ENCODE measurements at places on chromosomes 6 and 20.

DNA sequence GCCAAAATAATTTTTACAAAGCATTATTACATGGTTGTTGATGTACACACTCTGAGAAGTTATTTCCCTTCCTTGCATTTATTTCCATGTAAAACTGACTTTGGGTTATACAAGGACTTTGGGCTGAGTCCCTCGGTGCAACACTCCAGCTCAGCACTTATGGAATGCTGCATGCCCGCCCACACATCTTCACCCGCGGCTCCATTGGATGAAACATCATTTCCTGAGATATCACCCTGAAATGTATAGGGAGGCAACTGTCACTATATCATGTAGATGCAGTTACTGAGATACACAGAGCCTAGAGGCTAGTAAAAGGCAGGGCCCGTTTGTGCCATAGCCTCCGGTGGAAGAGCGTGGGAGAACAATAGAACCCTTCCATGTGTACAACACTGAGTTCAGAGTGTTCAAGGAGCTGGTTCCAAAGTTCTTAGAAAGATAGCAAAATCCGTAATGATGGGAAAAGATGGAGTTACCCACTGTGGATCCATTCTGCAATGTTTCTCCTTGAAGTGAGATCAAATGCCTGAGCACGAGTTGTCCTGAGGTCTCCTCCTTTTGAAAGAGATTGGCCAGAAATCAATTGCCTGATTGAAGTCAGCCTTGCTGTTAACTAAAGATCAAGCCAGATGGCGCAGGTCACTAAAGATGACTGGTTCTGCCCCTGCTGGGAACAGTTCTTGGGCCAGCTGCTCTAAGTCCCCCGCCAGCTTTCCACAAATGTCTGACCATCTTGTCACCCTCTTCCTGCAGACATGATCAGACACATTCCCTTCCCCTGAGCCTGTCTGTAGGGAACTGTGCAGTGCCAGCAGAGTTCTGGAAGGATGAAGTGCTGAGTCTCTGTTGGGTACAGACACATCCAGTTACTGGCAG, 100.9 kb upstream of the IYD start:
- DNase-seq = no peak

DNA sequence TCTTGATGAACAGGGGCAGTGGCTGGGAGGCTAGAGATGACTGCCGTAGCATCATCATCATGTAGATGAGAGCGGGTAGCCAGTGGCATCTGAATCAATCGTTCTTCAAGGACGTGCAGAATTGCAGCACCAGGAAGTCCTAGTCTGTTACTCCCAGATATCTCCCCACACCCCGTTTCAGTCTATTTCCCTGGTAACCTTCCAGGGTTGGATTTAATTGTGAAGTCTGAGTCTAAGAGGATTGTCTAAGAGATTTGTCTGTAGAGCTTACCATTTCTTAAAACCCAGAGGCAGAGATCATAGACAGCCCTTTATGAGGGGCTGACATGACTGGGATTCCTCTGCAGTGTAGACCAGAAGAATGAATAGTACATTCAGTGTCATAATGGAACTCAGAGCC, 16.6 kb upstream of the CD83 start:
- no peak for DNase-seq

DNA sequence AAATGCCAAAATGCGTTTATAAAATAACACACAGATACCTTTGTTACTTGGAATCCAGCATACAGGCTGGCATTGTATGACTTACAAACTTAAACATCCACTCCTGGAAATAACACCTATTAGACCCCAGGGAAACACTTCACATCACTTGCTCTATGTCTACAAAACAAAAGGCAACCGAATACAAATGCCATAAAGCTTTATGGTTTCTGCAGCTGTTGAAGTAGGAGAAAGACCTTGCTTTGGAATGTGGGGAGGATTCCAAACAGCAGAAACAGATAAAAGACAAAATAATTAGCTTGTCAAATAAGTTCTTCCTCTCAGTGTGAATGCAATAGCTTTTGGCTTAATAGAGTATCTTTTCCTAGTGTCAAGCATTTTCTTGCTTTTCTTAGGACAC, 9.8 kb upstream of the AMD1 start:
- no peak for DNase-seq

GRCh38 chr20:58993332-58994248, 12.5 kb downstream of the NELFCD start:
- DNase-seq = no peak

GRCh38 chr20:58888521-58889333, 36.2 kb downstream of the GNAS start:
- peak; percentile 46 for DNase-seq

GRCh38 chr6:2028457-2029038, 216.9 kb downstream of the GMDS start:
- DNase-seq = no peak

GRCh38 chr6:137494281-137494987, at the start of gene OLIG3:
Gene OLIG3 (minus strand): TSS chr6:137494394. CDS start chr6:137494170, 224 bp downstream.
- DNase-seq = no peak

- DNase-seq = no peak
Observed at GRCh38 chr6:106801256-106801655, 171.9 kb downstream of the QRSL1 start.

DNA sequence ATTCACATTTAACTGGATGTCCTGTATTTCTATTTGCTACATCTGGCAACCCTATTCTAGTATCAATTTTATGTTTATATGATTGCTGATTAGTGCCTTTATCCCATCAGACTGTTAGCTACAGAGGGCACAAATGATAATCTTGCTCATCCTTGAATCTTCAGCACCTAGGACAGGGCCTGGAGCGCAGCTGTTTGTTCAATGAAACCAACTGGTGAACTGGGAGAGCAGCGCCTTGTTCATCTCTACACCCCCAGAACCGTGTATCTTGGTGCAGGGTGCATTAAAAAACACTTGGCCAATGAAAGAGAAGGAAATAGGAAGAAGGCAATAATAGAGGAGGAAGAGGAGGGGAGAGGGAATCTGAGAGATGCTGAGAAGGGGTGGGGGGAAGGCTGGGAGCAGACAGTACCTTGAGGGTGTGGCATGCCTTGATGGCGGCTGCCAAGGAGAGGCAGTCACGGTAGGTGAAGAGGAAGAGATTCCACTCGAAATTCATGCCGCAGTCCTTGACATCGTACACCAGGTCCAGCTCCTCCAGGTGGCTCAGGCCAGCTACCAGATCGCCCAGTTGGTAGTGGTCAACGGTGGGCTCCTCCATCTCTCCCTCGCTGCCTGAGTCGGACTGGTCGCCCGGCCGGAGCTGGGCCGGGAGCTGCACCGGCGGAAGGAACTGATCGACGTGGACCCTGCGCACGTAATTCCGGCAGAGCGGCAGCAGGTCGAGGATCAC, 15.5 kb downstream of the TMEM151B start:
- DNase-seq = no peak

DNA sequence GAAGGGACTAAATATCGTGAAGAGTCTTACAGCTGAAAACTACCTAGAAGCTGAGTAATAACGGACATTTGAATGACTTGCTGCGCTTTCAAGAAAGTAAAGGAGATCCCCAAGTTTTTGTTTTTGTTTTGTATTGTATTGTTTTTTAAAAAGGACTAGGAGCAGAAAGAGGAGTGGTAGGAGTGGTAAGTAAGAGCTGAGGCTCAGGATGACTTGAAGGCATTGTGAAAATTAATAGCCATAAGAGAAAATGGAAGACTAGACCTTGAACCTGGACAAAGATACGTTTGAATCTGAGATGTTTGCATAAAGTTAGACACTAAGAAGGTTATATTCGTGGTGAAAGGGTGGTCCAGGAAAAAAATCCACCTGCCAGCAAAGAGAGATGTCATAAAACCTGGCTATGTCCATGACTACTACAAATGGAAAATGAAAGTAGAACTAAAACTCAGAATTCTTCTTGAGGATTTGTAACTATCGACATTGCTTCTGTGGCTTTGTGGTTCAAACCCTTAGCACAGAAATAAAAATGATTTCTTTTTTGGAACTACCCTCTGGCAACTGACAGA, 824.8 kb upstream of the FLRT3 start:
- DNase-seq = no peak

GRCh38 chr6:116111552-116112528, 11.2 kb downstream of the NT5DC1 start:
- no peak for DNase-seq

DNA sequence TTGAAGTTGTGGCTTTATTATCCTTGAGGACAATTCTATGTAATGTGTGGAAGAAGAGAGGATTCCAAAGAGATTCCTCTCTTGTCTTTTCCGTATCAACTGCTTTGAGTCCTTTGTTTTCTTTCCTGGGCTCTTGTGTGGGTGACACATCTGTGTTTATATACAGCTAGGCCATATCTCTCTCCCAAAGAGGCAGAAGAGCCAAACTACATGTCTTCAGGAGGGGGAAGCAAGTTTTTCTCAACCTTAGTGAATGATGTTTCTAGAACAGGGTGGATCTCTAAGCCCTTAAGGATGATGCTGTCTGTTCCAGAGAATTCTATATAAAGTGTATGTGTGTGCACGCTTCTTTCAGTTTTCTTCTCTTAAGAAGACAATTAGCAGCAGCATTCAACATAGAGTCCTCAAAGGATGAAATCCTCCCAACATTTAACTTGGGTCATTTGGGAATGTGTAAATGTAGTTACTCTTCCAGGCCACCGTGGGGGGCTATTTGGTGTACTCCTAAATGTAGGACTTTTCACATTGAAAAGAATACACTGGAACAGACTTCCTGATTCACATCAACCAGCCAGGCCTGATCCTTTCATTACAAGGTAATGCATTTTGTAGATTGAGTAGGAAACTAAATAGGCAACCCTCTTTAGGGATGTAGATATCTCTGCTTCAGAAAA, 92.8 kb upstream of the EEF1E1 start:
- no peak for DNase-seq

Data from hippocampal formation (tissue), 2 donors.